ENCODE measurements at places on chromosomes 7 and 10.
A peak's percentile ranks its signal among the peaks of the same experiment; 100 is the strongest.

GRCh38 chr10:111837086-111837485 lies 346.5 kb downstream of the GPAM start:
- no peak for DNase-seq

- DNase-seq: no peak
These were observed 9.2 kb upstream of the HNRNPF start for GRCh38 chr10:43417950-43418768.

DNA sequence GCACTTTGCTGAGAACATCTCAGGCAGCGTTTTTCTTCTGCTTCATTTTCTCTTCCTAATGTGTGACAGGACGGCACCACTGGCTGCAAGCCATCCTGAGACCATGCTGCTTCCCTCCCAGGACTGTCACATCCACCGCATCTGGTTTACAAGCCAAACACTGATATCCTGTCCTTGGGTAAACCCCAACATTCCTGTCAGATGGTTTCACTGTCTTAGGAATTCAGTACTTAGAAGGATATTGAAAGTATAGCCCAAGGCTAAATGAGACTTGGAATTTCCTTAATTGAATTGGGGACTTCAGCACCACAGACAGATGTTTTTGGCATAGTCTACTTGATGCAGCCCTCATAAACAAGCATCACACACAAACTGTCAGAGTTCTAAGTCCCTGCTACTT lies 74.2 kb upstream of the PLXNA4 start:
- DNase-seq: peak; percentile 54

DNA sequence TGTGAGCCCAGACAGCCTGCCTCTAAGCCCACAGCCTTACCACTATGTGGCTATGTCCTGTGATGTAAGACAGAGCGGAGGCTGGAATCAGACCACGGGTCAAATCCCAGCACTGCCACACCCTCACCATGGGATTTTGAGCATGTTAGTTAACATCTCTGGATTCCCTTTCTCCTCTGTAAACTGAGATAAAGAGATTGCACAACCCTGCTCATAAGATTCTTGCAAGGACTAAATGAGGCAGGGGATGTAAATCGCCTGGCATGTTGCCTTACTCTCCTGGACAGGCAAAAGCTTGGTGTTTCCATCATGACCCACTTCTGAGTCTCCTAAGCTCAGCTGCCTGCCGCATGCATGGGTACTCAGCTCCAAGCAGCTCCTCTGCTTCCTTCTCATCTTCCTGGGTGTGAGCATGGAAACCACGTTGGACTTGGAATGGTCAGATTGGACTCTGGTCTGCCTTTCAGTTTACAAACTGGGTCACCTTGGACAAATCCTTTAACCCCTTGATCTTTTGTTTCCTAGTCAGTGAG lies 41.3 kb upstream of the MTURN start:
- DNase-seq: no peak

DNA sequence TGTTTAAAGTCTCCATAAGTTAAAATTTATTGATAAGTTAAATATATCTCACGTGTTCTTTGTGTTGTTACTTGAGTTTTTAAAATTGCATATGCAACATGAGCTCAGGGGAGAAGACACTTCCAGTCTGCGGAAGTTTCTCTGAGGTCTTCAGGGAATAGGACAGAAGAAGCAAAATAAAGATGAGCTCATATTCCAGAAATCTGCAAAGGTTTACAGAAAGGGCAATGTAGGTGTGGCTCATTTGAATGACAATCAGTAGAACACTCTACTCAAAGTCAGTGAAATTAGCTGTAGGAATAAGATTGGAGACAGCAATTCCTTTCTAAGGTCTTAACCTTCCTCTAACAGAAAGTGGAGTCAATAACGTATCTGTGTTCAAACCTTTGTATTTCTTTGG lies 53.7 kb downstream of the CACNA2D1 start:
- no peak for DNase-seq

DNA sequence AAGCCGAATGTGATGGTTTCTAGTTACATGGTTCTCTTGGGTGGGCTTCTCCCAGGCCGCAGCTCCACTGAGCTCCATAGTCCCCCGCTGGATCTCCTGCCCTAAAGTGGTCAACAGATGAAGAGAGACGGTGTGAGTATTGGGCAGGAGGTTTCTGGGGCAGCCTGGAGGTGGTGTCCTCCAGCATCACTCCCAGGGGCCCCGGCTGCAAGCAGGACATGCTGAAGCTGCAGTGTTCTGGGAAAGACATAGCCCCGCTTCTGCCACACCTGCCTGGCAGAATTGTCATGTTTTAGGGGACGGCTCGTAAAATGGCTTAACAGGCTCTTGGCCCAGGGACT lies 40.4 kb downstream of the CALML3 start:
- no peak for DNase-seq

GRCh38 chr10:86253091-86254072 lies 113.2 kb downstream of the GRID1 start:
- no peak for DNase-seq

GRCh38 chr7:30901856-30902255 lies 9.8 kb upstream of the AQP1 start:
- no peak for DNase-seq

- no peak for DNase-seq
These were observed 102.1 kb upstream of the ZNF746 start for GRCh38 chr7:149599636-149600206.

GRCh38 chr7:110105840-110106239 lies 985.1 kb upstream of the LRRN3 start:
- DNase-seq: peak; percentile 77

DNA sequence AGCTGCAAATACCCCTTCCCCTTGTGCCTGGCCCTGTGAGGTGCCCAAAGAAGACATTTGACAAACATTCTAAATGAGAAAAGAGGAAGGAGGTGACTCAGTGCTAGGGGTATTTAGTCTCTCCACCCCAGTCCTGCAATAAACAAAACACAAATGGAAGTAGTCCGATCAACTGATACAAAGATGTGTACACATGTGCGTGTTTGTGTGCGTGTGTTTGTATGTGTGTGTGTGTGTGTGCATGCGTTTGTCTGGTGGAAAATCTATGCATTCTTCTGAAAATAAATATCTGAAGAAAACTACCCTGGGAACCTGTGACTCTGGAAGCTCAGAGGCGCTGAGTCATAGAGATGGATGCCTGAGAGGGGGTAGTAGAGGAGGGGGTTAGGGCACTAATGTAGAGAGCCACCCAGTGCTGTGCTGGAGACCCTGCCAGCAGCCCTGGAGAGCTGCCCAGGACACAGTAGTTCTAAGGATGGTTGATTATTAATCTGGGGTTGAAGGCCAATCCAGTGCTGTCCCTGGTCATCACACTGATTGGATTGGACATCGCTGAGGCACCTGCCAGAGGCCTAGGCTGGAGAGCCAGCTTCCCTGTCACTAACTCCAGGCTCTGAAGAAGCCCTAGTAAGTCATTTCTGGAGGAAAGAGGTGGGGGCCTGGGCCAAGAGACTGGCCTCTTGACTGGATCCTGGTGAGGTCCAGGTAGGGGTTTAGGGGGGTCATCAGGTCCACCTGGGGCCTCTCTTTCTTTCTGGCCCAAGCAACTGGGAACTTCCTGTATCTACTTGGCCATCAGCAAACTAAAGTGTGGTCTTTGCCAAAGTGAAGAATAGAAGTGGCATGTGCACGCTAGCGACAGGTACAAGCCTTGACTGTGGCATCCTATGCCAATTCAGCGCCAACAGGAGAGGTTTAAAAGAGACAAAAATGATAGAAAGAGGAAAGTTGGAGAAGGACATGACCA lies 18.5 kb downstream of the SFTPA1 start:
- no peak for DNase-seq

- no peak for DNase-seq
These were observed 646 bp downstream of the SGCE start for GRCh38 chr7:94655126-94655847.

All from bronchial epithelial cell (primary cell).